ENCODE measurements at places on chromosomes 1 and 21. TPM values are rescaled to one million over a fixed set of nuclear protein-coding genes. Genes with fewer than 3 reads are reported as not detected.

Gene HUNK
- 0.26 TPM for total RNA-seq

Gene SPRR2B
- not detected for total RNA-seq

Gene CYP4A22
- not detected for total RNA-seq

Gene CLEC20A
- total RNA-seq, result not detected

Gene IQGAP3
- 24.6 TPM for total RNA-seq

Gene S100A14
- total RNA-seq, result not detected

Gene OVAAL
- not detected for total RNA-seq

Gene ERICH3
- not detected for total RNA-seq

Gene DCST1
- not detected for total RNA-seq

Gene OTUD7B
- total RNA-seq, result 8.5 TPM

Gene RAB4A
- total RNA-seq, result 51.4 TPM

Gene OSCP1
- 0.94 TPM for total RNA-seq

Gene PRKAA2
- not detected for total RNA-seq

Gene CHD1L
- total RNA-seq, result 56.9 TPM

Gene CHD5
- total RNA-seq, result 0.02 TPM

Gene LIPI
- total RNA-seq, result not detected

Gene TRIM45
- total RNA-seq, result 0.71 TPM

Gene RXRG
- not detected for total RNA-seq

Gene TEKT2
- not detected for total RNA-seq

Gene RAB3B
- 0.07 TPM for total RNA-seq

Gene PADI6
- total RNA-seq, result not detected

Gene GPA33
- total RNA-seq, result 8.4 TPM

Gene SPRR2A
- not detected for total RNA-seq

Gene NBPF3
- 4.0 TPM for total RNA-seq

Gene GLIS1
- not detected for total RNA-seq

Gene DNM3
- 1.7 TPM for total RNA-seq

Gene CDC42BPA
- total RNA-seq, result 0.58 TPM

Gene CSF3R
- 0.25 TPM for total RNA-seq

Gene ASCL5
- not detected for total RNA-seq

Gene IFNGR2
- total RNA-seq, result 18.3 TPM

Gene WNT4
- total RNA-seq, result not detected

Gene HRNR
- not detected for total RNA-seq

Gene LRRC71
- not detected for total RNA-seq

Gene SYF2
- 60.7 TPM for total RNA-seq

Gene ATP6V1G3
- total RNA-seq, result not detected

Gene NIBAN1
- total RNA-seq, result 29.0 TPM

Gene LIN28A
- not detected for total RNA-seq

Gene HIVEP3
- total RNA-seq, result 23.8 TPM

Gene PLA2G2D
- not detected for total RNA-seq

Gene CD1B
- not detected for total RNA-seq

Gene ADAM30
- not detected for total RNA-seq

Gene SYCP1
- total RNA-seq, result not detected

Gene ARHGAP30
- 304 TPM for total RNA-seq

Data from activated naive CD4-positive, alpha-beta T cell treated with anti-CD3 and anti-CD28 coated beads, Interleukin-2, amount 10 ng/mL, durations not matched to agents 5 hours and 36 hours (primary cell).